ENCODE measurements at places on chromosomes 16 and 17.

GRCh38 chr16:3716831-3717234, 491 bp downstream of the TRAP1 start:
- DNase-seq = no peak

DNA sequence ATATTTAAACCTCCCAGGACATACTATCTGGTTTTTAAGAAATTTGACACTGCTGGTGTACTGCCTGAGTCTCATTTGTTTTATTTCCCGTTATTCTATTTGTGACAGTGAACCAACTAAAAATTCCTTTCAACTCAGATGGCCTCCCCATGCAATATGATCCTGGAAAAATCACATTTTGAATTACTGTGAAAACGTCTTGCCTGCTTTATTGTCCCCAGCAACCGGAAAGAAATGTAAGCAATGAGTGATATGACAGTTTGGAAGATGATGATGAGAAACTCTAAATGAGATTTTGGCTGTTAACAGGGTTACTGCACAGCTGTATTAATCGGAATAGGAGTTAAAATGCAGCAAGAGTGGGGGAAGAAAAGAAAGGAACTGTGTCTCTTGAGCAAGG, 590.7 kb upstream of the CDH5 start:
- no peak for DNase-seq

DNA sequence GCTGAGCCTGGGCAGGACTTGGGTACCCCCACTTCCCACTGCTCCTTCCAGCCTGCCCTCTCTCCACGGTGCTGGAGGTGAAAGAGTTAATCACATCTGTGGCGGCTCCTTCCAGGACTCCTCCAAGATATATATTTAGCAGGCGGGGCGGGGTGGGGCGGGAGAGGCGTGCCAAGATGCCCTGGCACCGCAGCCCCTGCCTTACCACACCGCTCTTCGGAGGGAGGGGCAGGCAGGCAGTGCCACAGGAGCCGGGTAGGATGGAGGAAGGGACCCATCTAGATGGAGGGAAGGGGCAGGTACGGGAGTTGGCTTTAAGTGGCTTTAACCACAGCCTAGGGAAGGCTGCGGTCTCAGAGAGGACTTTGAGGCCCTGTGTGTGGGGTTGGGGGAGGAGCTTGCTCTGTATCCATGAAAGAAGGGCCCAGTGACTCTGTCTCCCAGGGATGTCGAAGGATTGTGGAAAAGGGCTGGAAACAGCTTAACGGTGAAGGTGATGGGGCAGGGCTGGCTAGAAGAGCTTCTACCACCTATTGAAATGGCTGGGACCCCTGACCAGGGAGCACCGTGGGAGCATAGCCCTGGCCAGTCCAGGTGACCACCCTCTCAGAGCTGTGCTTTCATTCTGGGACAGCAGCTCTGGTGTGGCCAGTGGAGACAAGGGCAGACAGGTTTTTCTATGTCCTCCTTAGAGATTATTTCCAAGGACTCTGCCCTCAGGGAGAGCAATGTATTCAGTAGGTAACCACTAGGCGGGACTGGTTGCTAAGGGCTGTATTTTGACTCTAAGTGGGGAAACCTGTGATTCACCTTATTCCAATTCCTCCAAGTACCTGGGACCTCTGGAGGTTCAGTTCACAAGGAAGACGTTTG, 13.0 kb downstream of the GPR142 start:
- DNase-seq = peak; percentile 33

DNA sequence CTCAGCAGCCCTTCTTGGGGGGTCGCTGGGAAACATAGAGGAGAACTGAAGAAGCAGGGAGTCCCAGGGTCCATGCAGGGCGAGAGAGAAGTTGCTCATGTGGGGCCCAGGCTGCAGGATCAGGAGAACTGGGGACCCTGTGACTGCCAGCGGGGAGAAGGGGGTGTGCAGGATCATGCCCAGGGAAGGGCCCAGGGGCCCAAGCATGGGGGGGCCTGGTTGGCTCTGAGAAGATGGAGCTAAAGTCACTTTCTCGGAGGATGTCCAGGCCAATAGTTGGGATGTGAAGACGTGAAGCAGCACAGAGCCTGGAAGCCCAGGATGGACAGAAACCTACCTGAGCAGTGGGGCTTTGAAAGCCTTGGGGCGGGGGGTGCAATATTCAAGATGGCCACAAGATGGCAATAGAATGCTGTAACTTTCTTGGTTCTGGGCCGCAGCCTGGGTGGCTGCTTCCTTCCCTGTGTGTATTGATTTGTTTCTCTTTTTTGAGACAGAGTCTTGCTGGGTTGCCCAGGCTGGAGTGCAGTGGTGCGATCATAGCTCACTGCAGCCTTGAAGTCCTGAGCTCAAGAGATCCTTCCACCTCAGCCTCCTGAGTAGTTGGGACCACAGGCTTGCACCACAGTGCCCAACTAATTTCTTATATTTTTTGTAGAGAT, 3.4 kb downstream of the STH start:
- DNase-seq = peak; percentile 78

DNA sequence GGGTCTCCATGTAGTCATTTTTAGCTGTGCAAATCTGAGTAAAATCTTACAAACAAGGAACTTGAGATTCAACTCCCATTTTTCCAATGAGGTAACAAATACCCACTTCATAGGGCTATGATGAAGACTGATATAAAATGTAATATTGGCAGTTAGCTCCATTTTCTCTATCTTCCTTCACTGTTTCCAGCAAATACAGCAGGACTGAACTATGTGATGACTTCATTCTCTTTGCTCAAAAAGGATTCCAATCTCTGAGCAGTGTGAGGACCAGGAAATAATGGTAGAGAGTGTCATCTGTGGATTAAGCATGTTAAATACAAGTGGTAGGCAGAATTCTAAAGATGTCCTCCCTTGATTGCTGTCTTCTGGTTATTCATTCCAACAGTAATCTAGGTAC, 18.3 kb downstream of the RND2 start:
- no peak for DNase-seq
